ENCODE measurements at places on chromosomes 5 and 9.

- DNase-seq = no peak
Observed at GRCh38 chr5:149198148-149198547, 56.9 kb downstream of the ABLIM3 start.

DNA sequence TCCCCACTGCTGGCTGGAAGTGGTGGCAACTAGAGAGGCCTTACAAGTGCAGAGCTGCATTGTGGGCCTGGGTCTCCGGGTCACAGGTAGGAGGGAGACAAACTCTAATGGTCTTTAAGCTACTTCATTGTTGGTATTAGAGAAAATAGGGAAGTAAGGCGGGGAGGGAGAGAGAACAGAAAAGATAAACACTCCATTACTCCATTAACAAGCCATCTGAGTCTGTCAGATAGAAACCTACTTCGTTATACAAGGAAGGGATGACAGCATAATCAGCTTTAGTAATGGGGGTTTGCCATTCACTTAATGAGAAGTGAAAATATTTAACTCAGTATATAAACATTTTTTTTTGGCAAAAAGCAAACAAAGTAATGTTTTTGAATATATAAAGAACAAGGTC is 107.4 kb downstream of the TLE1 start:
- DNase-seq = no peak

GRCh38 chr5:107874795-107875194 is 204.1 kb upstream of the EFNA5 start:
- no peak for DNase-seq

GRCh38 chr5:4991925-4992324 is 148.2 kb upstream of the ADAMTS16 start:
- DNase-seq = no peak

- no peak for DNase-seq
Observed at GRCh38 chr5:173316339-173317020, 11.7 kb downstream of the STC2 start.

- DNase-seq = no peak
Observed at GRCh38 chr5:62922191-62922590, 343.6 kb downstream of the LRRC70 start.

All from NCI-H146 (cell line).